ENCODE measurements at places on chromosomes 1 and 21.

DNA sequence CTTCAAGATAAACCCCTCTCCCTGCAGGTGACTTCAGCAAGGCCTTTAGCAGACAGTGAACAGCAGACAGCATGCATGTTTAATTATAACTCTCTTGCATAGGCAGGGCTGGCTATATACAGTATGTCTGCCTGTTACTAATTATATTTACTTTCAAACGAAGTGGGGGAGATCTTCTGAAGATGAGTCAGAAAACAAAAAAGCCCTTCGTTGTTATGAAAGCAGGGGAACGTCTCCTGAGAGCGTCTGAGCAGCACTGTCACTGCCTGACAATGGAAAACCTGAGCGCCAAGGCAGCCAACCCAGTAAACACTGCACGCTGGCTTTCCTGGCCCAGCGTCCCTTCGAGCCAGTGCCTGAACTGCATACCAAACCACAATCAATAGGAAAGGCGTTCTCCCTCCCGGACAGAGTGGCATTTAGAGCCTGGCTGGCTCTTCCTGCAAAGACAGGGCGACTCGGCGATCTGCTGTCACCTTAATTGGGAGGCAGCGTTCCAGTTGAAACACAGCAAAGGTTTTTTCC is 54.1 kb downstream of the TOMM20 start:
- H3K36me3 ChIP-seq, result no peaks in the 10 kb centered on the region
- DNase-seq, result peak; percentile 48
- no peaks in the 10 kb centered on the region for H3K27me3 ChIP-seq
- H3K4me3 ChIP-seq, result peak overlapping the region; percentile 75
- peak overlapping the region; percentile 95 for H3K27ac ChIP-seq

DNA sequence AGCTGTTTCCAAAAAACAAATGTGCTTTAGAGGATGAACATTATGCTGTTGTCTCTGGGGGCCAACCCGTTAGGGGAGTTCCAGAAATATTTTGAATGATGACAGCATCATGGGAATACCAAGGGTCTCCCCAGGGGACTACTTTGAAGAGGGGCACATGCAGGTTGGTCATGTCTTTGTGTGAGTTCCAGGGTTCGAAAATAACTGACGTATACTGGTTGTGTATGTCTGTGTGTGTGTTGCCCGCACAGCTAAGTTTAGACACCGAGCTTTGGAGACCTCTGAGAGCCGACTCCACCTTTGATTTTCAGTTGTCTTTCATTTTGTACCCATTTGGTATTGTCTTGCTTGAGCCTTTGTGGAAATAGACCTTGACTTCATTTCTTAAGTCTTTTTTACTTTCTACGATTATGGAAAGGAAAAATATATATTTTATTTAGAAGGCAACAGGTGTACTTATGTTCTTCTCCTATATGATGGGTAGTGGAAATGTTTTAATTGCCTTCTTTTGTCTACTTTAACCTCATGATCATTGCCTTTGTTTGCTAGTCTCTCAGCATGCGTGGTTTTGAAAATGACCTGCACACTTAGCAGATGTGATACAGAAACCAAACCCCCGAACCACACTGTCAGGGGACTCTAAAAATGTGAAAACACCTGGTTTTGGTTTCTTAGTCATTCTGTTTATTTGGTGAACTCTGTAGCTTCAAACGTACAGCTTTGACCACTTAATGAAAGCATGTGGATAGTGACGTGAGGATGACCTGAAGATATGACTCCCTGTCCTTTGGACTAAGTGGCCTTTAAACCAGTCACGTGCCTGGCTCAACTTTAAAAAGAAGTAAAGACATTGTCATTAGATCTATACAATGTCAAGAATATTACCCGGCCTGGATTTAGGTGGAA is 56.5 kb downstream of the GALNT2 start:
- H3K27ac ChIP-seq, result peak overlapping the region; percentile 90
- H3K4me3 ChIP-seq, result peak overlapping the region; percentile 49
- DNase-seq, result no peak
- H3K4me1 ChIP-seq, result peaks cover 95% of the 10 kb centered on the region

DNA sequence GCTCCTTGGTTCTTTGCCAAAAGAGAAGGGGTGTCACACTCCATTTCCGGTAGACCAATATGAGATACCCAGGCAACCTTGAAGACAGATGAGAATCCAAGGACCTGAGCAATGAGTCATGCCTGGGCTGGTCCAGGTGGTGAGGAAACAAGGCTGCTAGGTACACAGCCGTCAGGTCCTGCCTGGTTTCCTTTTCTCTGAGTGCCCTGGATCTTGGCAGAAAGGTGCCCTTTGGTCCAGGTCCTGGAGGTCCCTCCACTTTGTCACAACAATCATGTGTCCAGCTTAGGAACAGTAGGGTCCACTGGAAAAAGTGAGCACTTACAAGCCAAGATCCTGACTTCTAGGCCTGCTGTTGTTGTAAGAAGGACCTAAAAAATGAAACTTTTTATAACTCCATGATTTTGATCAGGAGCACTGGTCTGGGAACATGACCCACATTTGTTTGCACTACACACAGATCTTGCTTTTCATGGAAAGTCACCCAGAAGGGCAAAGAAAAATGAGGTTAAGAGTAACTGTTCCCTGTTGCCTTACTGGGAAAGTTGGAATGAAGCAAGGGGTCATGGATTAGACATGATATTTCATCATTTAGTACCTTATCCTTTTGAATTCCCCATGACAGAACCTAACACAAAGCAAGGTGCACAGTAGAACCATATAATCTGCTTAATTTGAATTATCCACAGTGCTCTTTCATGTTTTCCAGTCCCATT is 94.7 kb downstream of the PAPPA2 start:
- peaks cover 9% of the 10 kb centered on the region for H3K27me3 ChIP-seq
- DNase-seq, result no peak
- H3K4me1 ChIP-seq, result no peaks in the 10 kb centered on the region
- no peaks in the 10 kb centered on the region for H3K36me3 ChIP-seq
- no peak overlapping the region for H3K27ac ChIP-seq

- peak overlapping the region; percentile 52 for H3K4me3 ChIP-seq
- H3K36me3 ChIP-seq, result no peaks in the 10 kb centered on the region
- DNase-seq, result no peak
- peak overlapping the region; percentile 71 for H3K27ac ChIP-seq
- no peaks in the 10 kb centered on the region for H3K27me3 ChIP-seq
Measured at GRCh38 chr1:28173980-28174297, 2.6 kb downstream of the PTAFR start.

DNA sequence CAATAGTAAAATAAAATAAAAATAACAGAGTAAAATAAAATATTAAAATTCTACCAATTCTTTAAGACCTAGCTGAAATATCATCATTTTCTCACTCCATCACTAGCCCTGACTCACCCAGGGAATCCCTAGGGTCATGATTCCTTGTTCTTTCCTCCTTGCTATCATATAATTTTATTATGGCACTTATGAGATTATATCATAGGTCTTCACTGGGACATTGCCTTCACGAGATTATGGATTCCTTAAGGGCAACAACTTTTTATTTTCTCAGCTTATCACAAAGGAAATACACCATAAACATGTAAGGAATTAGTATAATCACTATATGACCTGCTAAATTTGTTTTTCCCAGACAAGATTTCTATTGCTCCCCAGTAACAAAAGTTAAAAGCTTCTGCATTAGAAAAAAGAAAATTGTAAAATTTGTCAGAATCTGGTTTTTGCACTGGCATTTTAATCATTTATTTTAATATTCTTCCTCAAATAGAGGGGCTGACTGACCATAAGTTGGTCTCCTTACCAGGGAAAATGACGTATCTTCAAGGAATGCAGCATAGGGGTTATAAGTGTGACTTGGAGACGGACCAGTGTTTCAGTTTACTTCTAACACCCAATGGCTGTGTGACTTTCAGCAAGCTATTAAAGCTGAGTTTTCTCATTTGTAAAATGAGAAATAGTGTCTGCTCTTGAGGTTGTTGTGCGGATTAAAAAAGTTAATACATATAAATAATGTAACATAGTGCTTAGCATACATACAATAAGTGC is 8.8 kb upstream of the CLCA4 start:
- H3K36me3 ChIP-seq, result no peaks in the 10 kb centered on the region
- H3K4me1 ChIP-seq, result no peaks in the 10 kb centered on the region
- no peak overlapping the region for H3K4me3 ChIP-seq
- DNase-seq, result no peak
- H3K27me3 ChIP-seq, result peaks cover 13% of the 10 kb centered on the region

DNA sequence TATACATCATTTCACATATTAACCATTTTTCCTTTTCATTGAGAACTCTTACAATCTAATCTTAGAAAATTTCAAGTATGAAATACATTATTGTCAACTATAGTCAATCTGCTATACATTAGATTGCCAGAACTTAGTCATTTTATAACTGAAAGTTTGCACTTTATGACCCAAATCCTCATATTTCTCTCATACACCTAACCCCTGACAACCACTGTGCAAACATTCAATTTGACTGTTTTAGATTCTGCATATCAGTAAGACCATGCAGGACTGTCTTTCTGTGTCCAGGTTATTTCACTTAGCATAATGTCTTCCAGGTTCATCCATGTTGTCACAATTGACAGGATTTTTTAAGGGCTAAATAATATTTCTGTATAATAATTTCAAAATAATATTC is 1299.0 kb upstream of the B3GALT2 start:
- DNase-seq, result no peak
- no peaks in the 10 kb centered on the region for H3K27me3 ChIP-seq
- H3K4me1 ChIP-seq, result no peaks in the 10 kb centered on the region

GRCh38 chr1:57131701-57132394 is 166.0 kb upstream of the C8B start:
- no peak overlapping the region for H3K27ac ChIP-seq
- no peaks in the 10 kb centered on the region for H3K4me1 ChIP-seq
- no peak overlapping the region for H3K4me3 ChIP-seq
- no peaks in the 10 kb centered on the region for H3K36me3 ChIP-seq

GRCh38 chr1:27634177-27634984 is 604 bp downstream of the FGR start:
- no peaks in the 10 kb centered on the region for H3K27me3 ChIP-seq
- peak; percentile 64 for DNase-seq
- H3K4me1 ChIP-seq, result peaks cover 89% of the 10 kb centered on the region
- peak overlapping the region; percentile 83 for H3K4me3 ChIP-seq

GRCh38 chr1:152035539-152036266 is 1.1 kb downstream of the S100A11 start:
- H3K4me1 ChIP-seq, result peaks cover 38% of the 10 kb centered on the region
- no peak for DNase-seq
- no peaks in the 10 kb centered on the region for H3K27me3 ChIP-seq

DNA sequence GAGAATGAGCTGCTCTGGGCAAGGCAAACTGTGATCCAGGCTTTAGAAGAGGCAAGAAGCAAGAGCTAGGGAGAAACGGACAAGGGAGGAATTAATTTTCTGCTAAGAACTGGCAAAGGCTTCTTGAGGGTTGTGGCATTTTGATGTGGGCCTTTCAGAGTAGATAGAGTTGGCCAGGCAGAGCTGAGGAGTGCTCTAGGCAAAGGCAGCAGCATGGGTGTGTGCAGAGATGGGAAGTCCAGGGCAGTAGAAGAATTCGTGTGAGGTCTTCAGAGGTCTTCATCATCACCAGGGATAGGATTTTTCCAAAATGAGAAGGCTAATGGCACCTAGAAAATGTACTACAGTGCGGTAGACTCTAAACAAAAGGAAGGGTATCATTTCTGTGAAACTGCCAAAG is 237.8 kb downstream of the LTN1 start:
- H3K36me3 ChIP-seq, result no peaks in the 10 kb centered on the region
- no peak for DNase-seq
- no peaks in the 10 kb centered on the region for H3K27me3 ChIP-seq
- H3K4me1 ChIP-seq, result no peaks in the 10 kb centered on the region
- H3K27ac ChIP-seq, result no peak overlapping the region

DNA sequence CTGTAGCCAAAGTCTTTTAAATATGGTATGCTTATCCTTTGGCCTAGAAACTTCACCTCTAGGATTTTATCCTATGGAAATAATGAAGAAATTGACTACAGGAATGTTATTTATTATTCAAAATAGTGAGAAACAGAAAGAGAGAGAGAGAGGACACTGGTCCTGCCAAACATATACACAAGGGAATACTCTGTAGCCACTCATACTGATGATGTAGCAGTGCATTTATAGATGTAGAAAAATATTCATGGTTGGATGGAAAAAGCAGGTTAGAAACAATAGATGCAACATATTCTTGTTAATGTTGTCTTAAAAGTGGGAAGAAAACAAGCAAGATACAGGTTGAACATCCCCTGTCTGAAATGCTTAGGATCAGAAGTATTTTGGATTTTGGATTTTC is 22.2 kb upstream of the EPHB2 start:
- H3K36me3 ChIP-seq, result no peaks in the 10 kb centered on the region
- no peak overlapping the region for H3K27ac ChIP-seq
- H3K27me3 ChIP-seq, result peaks cover 24% of the 10 kb centered on the region

GRCh38 chr1:41547781-41548560 is 63.5 kb upstream of the EDN2 start:
- no peak for DNase-seq
- H3K27me3 ChIP-seq, result no peaks in the 10 kb centered on the region
- H3K4me3 ChIP-seq, result no peak overlapping the region
- peaks cover 34% of the 10 kb centered on the region for H3K4me1 ChIP-seq
- no peak overlapping the region for H3K27ac ChIP-seq
- peaks cover 13% of the 10 kb centered on the region for H3K36me3 ChIP-seq

DNA sequence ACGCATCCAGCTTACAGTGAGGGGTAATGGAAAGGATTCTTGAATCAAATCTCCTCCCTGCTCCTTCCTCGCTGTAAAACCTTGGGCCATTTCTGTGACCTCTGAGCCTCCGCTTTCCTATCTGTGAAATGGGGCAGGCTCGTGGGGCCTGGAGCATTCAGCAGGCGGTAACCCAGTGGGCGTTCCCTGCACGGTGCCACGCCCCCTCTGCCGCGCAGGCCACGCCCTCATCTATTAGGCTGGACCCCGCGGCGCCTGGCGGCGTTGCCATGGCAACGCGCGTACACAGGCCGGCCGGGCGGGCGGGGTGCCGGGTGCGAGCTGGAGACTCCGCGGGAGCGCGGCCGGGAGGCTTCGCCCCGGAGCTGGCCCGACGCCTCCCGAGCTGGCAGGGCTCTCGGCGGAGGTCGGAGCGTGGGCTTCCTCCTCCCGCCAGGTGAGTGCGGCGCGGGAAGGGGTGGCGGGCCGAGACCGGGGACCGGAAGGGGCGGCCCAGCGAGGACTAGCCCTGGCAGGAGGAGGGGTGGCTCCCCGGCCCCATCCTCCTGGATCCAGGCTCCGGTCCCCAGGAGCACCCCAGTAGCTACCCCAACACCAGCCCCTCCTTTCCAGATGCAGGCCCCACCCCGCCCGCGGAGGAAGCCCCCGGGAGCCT is at the start of gene FHAD1:
Gene FHAD1, plus strand, starts transcription at position 264 of the 655 bp plus-strand sequence. CDS start 4,562 bp downstream, outside the sequence.
- peaks cover 3% of the 10 kb centered on the region for H3K4me1 ChIP-seq
- H3K36me3 ChIP-seq, result no peaks in the 10 kb centered on the region
- H3K27ac ChIP-seq, result no peak within 1 kb of the TSS
- no peak for DNase-seq
- peaks cover 50% of the 10 kb centered on the region for H3K27me3 ChIP-seq
- peak within 1 kb of the TSS; percentile 42 for H3K4me3 ChIP-seq

GRCh38 chr1:58783090-58783992 is 506 bp downstream of the JUN start:
- peak; percentile 61 for DNase-seq
- peaks cover 38% of the 10 kb centered on the region for H3K4me1 ChIP-seq
- peak overlapping the region; percentile 96 for H3K4me3 ChIP-seq
- peak overlapping the region; percentile 99 for H3K27ac ChIP-seq

Data from activated B cell treated with CpG ODN at 0.5 μM for 24 hours (primary cell).